ENCODE measurements at places on chromosomes 12 and 14. TPM values are rescaled to one million over a fixed set of nuclear protein-coding genes. Genes with fewer than 3 reads are reported as not detected.

DEGS2 gene
- total RNA-seq, result not detected

BEGAIN gene
- total RNA-seq, result 1.6 TPM

TCL1B gene
- total RNA-seq, result not detected

CLEC7A gene
- 0.89 TPM for total RNA-seq

KRT83 gene
- total RNA-seq, result not detected

TAS2R46 gene
- total RNA-seq, result 1.3 TPM

ETFBKMT gene
- total RNA-seq, result 1.5 TPM

ZCCHC8 gene
- 59.9 TPM for total RNA-seq

DNA sequence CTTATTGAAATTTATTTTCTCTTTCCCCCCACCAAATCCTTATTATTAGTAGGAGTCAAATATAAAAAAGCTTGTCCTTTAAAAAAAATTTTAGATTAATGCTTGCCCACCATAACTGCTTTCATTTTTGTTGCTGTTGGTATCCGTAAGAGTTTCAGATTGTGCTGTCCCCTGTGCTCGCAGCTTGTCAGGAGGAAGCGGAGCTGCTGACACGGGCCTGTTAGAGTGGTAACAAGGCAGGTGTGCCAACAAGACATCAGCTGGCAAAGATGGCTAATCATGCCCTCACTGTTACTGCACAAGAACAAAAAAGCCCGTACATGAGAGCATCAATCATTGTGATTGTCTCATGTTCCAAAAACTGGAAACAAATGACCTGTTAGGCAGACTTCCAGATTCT, 148.4 kb downstream of the ALG10B start:
- no peak overlapping the region for H3K27ac ChIP-seq
- no peak for DNase-seq
- H3K4me3 ChIP-seq, result no peak overlapping the region
- no peaks in the 10 kb centered on the region for H3K36me3 ChIP-seq

GRCh38 chr12:26831951-26832821, 808 bp downstream of the ITPR2 start:
- H3K4me3 ChIP-seq, result peak overlapping the region; percentile 91
- no peaks in the 10 kb centered on the region for H3K27me3 ChIP-seq
- peak; percentile 74 for DNase-seq

GRCh38 chr12:22408610-22409376, 74.3 kb upstream of the ST8SIA1 start:
- peaks cover 55% of the 10 kb centered on the region for H3K4me1 ChIP-seq
- H3K36me3 ChIP-seq, result no peaks in the 10 kb centered on the region
- peak overlapping the region; percentile 62 for H3K27ac ChIP-seq
- peak overlapping the region; percentile 51 for H3K4me3 ChIP-seq
- DNase-seq, result peak; percentile 38

- DNase-seq, result no peak
- H3K4me1 ChIP-seq, result no peaks in the 10 kb centered on the region
- H3K27ac ChIP-seq, result no peak overlapping the region
- H3K4me3 ChIP-seq, result no peak overlapping the region
Measured at GRCh38 chr12:9598363-9598762, 9.4 kb downstream of the KLRB1 start.

- no peak overlapping the region for H3K4me3 ChIP-seq
- H3K27me3 ChIP-seq, result no peaks in the 10 kb centered on the region
- H3K36me3 ChIP-seq, result no peaks in the 10 kb centered on the region
- no peaks in the 10 kb centered on the region for H3K4me1 ChIP-seq
- DNase-seq, result no peak
Measured at GRCh38 chr12:49503674-49504180, 35.1 kb upstream of the KCNH3 start.

DNA sequence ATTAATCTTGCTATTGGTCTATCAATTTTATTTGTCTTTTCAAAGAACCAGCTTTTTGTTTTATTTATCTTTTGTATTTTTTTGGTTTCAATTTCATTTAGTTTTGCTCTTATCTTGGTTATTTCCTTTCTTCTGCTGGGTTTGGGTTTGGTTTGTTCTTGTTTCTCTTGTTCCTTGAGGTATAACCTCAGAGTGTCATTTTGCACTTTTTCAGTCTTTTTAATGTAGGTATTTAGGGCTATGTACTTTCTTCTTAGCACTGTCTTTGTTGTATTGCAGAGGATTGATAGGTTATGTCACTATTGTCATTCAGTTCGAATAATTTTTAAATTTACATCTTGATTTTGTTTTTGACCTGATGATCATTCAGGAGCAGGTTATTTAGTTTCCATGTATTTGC, 92.7 kb upstream of the DCD start:
- H3K4me3 ChIP-seq, result no peak overlapping the region
- no peaks in the 10 kb centered on the region for H3K27me3 ChIP-seq
- peak; percentile 36 for DNase-seq
- H3K4me1 ChIP-seq, result peaks cover 56% of the 10 kb centered on the region
- H3K27ac ChIP-seq, result no peak overlapping the region
- no peaks in the 10 kb centered on the region for H3K36me3 ChIP-seq

DNA sequence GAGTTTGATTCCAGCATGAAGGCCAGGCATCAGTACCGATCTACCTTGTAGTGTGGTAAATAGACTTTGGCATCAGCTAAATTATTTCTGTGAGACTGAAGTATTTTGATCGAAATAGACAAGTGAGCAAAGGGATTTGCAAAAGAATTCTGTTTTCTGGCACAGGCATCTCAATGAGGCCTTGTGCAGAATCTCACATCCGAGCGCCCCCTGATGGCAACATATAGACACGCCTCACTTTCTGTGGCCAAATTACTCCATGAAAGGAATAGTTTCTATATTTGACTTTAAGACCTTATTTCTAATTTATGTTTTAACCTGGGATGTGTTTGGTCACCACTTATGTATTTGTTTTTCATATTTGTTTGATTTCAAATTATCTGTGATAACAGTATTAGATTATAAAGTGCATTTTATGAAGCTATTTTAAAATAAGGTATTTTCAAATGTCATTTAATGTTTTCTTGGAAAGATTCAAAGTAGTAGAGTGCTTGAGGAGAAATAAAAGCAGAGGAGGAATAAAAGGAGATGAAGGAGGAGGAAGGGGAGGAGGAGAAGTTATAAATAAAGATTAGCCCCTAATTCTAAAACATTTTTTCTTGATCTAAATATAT, 731.9 kb downstream of the NRXN3 start:
- H3K4me3 ChIP-seq, result no peak overlapping the region
- H3K27me3 ChIP-seq, result no peaks in the 10 kb centered on the region
- H3K36me3 ChIP-seq, result no peaks in the 10 kb centered on the region

DNA sequence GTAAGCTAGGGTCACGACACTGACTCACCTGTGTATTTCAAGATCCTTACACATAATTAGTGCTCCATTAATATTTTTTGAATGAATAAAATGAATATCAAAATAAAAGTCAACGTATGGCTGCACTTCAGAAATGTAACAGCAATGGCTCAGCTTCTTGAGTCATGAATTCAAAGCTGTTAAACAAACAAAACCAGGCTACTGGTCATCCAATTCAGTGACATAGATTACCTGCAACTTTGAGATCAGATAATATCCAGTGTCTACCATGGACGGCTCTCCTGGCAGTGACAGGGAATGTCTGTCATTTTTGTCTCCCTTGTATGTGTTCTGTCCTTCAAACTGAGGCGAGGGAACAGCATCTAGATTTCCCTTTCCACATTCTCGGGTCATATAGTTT, 225.6 kb downstream of the EFCAB11 start:
- no peaks in the 10 kb centered on the region for H3K36me3 ChIP-seq
- DNase-seq, result no peak
- no peak overlapping the region for H3K27ac ChIP-seq
- H3K27me3 ChIP-seq, result no peaks in the 10 kb centered on the region
- peaks cover 23% of the 10 kb centered on the region for H3K4me1 ChIP-seq

DNA sequence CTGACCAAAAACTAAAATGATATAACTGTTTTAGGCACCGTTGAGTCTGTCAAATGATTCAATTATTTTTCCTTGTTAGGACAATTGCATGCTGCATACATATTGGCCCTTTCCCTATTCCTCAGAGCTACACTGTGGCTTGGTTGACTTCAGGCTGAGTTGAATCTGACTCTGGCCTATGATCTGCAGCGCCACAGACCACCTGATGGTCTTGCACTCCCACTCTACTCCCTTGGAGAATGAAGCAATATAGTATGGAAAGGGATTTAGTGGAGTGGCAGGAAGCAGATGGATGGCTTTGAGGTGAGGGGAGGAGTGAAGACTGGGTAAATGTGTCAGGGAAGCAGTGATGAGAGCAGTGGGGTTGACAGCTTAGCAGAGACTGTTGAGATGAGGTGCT, 579.0 kb upstream of the STXBP6 start:
- no peaks in the 10 kb centered on the region for H3K4me1 ChIP-seq
- no peaks in the 10 kb centered on the region for H3K36me3 ChIP-seq
- no peaks in the 10 kb centered on the region for H3K27me3 ChIP-seq
- H3K27ac ChIP-seq, result no peak overlapping the region
- no peak overlapping the region for H3K4me3 ChIP-seq
- DNase-seq, result no peak
